Astrocyte of the hippocampus (primary cell): ENCODE measurements at places on chromosomes 11 and 22.

GRCh38 chr22:43931771-43932170 lies 8.2 kb downstream of the PNPLA3 start:
- peak; percentile 20 for DNase-seq

- no peak for DNase-seq
Observed at GRCh38 chr11:63491240-63491587, 247 bp upstream of the PLAAT5 start.

DNA sequence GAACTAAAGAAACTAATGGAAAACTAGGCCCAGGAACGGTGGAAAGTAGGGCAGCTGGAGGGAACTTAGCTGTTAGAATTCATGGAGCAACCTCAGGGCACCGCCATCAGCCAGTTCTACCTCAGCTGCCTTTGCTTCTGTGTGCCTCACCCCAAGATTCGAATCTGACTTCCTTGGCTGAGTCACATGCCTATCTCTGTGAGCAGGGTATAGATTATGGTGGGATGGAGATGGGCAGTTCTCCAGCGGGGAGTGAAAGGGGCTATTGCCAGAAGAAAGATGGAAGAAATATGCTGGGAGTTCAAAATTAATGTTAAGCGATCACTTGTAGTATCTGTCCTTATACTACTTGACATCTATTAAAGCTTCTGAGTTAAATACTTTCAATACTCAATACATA lies 18.9 kb upstream of the VWA5A start:
- no peak for DNase-seq

DNA sequence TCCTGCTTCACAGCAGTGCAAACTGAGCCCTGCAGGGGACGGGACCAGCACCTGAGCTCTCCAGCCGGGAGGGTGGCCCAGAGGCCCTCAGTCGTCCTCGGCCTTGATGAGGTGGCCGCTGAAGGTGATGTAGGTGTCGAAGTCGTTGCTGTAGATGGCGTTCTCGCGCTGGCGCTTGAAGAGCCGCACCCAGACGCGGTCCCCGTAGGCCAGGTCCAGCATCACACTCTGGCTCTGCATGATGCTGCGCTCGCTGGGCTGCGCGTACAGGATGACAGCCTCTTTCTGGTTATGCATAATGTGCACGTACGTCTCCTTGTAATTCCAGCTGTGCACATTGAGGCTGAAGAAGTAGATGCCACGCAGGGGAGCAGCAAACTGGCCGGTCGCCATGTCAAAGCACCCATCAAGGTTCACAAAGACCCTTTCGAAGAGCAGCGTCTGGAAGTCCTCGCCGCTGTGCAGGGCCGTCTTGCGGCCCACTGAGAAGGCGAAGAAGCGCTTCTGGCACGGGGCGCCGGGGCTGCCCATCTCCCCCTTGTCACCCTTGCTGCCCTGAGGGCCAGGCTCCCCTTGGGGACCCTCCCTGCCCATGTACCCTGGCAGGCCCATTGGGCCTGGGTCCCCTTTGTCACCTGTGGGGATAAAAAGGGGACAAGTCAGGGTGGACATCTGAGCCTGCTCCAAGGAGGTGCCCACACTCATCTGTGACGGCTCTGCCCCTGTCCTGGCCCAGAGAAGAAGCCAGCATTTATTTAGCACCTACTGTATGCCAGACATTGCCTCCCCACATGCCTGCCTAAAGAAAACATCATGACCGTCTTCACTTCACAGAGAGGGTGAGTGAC lies 5.7 kb downstream of the C1QTNF6 start:
- no peak for DNase-seq

DNA sequence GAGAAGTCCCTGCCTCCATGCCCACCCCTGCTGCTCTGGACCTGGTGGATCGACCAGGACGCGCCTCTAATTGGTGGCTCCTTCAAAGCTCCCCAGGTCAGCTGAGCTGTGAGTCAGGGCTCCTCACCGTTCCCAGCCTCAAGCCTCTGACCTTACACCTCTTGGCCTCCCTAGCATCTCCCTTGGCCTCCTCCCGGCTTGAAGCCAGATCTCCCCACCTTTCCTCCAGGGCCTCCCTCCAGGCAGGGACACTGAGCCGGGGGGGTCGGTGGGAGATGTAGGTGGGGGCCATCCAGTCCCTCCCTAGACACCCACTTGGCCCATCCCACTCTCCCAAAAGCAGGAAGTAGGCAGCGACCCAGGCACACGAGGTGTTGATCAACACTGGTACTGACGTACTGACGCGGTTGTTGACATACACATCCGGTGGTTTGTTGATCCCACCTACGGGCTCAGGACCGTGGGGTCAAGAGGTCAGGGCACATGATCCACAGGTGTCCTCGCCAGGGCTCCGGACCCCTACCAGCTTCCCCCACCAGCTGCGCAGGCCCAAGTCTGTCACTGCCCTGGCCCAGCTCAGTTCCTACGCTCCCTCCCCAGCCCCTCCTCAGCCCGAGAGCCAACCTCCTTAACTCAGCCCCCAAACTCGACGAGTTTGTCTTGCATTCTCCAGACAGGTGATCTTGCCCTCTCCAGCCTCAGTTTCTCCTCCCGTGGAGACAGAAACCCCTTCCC lies 802 bp downstream of the ATG2A start:
- DNase-seq, result peak; percentile 44

DNA sequence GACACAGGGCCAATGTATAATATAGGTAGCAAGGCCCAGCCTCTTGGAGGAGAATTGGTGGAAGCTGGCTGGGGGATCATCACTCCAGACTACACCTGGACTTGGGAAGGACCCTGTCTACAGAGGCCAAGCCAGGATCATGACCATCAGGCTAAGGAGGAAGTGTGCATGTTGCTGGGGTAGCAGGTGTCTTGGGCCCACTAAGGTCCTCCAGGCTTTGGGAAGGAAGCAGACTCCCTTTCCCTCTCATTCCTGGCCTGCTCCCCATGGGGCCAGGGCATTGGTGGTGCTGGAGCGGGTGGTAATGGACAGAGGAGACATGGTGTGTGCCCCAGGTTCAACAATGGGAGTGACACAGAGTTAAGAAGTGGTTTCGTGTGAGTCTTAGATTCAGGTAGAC lies 16.0 kb upstream of the TUB start:
- DNase-seq, result no peak

GRCh38 chr22:50564289-50564688 lies 1.6 kb upstream of the SYCE3 start:
- DNase-seq, result no peak

- peak; percentile 51 for DNase-seq
Observed at GRCh38 chr22:19795617-19796008, 35.0 kb downstream of the TBX1 start.

DNA sequence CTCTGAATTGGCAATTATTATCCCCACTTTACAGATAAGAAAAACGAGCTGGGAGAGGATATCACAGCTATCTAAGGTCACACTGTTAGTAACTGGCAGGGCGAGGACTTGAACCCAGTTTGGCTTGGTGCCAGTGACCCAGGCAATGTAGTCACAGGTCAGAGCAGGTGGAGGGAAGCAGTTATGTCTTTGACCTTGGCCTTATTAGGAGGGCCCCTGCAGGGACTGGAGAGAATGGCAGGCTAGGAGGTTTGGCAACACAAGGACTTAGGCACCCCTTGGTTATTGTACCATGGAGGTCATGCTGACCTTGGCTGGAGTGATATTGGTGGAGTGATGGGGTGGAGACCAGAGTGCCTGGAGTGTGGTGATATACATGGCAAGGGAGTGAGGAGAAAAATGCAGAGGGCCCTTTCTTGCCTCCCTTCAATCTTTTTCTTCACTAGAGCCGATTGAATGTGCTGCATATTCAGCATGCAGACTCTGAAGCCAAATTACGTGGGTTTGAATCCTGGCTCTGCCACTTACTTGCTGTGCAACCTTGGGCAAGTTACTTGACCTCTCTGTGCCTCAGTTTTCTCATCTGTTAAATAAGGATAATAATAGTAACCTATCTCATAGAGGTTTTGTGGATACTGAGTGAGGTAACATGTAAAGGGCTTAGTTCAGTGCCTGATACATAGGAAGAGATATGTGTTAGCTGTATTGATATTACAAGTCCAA lies 92.7 kb upstream of the TBCEL start:
- DNase-seq, result no peak

GRCh38 chr11:103875855-103876510 lies 160.5 kb upstream of the DDI1 start:
- no peak for DNase-seq

DNA sequence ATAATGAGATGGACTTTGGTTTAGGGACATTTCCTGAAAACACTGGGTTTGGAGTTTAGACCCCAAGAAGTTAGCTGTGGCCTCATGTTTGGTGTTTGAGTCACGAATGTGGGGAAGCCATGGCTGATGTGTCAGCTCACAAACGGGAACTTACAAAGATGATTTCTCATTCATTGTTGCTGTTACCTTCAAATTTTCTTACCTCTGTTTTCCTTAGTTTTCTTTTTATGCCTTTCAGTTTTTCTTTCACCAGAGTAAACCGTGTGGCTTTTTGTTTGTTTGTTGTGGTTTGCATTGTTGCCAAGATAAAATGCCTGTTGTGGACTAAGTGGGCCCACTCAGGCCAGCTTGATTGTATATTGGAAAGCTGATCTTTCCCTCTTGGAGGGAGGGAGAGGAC lies 89.1 kb downstream of the SWAP70 start:
- peak; percentile 83 for DNase-seq

- no peak for DNase-seq
Observed at GRCh38 chr11:56855217-56855616, 106.7 kb upstream of the OR9G4 start.

DNA sequence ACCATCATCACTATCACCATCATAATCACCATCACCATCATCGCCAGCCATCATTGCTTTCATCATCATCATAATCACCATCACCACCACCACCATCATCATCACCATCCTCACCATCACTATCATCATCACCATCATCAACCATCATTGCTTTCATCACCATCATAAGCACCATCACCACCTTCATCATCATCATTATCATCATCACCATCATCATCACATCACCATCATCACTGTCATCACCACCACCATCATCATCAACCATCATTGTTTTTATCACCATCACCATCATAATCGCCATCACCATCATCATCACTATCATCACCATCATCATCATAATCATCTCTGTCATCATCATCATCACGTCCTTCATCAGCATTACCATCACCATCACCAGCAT lies 9.3 kb upstream of the OSBPL5 start:
- no peak for DNase-seq

GRCh38 chr11:98300719-98301118 lies 720.0 kb upstream of the CNTN5 start:
- DNase-seq, result no peak

DNA sequence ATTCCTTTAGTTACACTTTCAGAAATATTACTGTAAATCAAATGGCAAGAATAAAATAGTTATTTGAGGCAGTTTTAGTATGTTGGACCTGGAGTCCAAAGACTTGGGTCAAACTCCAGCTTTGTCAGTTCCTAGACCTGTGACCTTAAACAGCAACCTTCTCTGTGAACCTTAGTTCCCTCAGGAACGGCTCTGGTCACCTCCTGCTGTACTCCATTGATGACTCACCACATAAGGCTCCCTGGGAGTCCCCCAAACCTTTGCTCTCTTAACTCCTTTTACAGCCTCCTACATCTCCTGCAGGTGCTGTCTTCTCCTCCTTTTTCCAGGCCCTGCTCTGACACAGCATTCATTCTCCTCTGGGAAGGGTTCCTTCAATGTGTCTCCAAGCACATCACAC lies 29.1 kb downstream of the LIMK2 start:
- peak; percentile 48 for DNase-seq

DNA sequence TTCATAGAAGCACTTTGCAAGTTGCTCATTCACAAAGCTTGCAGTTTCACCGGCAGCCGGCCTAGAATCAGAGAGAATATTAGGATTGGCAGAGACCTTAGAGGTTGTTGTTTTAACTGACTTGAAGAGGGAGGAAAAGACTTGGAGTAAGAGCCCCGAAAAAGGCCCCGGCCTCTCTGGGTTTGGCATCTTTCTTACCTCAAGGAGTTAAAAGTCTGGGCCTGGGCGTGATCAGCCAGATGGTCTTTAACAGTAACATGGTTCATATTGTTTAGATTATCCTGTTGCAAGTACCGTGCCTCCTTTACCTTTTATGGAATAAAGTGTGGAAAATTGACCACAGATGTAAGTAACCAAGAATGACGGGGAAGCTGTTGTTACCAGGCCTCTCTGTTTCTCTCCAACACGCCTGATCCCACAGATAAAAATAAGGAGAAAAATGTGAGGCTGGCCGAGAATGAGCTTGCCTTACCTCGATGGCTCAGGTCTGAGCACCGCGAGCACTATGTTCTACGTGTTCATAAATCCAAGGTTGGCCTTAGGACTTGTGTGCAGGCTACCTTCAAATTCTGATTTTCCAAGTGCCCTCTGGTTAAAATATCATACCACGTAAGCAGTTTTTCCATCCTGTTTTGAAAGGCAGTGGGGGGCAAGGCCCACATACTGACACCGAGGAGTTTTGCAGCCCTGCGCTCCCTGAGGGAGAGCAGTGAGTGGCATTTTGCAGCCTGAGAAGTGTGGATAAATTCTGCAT lies 56.4 kb downstream of the PARVA start:
- peak; percentile 76 for DNase-seq

DNA sequence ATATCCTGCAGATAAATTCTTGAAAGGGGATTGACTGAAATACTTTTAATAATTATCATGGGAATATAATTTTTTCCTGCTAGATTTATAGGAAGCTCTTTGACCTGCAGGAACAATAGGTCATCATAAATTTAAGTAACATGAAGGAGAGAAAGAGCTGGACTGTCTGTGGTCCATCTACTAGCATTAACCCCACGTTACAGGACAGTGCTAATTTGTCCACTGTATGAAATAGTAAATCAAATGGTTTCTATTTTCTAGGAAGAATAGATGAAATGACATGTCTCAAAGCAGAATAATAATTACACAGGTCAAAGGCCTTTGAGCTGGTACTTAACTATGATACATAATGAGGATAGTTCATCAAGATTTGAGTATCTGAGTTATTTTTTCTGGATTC lies 825.4 kb upstream of the CNTN5 start:
- DNase-seq, result no peak
